HEK293T (cell line): ENCODE measurements at places on chromosomes 7 and 10.

- no peak for DNase-seq
Measured at GRCh38 chr10:131079314-131079713, 232.2 kb downstream of the TCERG1L start.

DNA sequence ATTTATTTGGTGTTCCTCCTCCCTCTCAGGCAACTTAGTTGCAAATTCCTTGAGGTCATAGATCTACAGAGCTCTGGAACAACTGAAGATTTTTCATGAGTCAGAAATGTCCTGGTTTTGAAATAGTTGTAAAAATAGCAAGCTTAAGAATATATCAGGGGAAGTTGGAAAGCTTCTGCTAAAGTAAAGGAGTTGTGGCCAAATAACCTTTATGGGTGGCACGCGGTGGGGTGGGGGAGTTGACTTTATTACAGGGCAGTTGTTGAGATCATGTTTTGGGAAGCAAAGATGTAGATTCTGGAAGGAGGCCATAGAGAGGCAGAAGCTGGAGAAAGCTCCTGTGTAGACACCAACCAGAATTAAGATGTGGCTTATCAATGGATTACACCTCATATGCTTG is 326.0 kb upstream of the MTPN start:
- DNase-seq, result no peak

DNA sequence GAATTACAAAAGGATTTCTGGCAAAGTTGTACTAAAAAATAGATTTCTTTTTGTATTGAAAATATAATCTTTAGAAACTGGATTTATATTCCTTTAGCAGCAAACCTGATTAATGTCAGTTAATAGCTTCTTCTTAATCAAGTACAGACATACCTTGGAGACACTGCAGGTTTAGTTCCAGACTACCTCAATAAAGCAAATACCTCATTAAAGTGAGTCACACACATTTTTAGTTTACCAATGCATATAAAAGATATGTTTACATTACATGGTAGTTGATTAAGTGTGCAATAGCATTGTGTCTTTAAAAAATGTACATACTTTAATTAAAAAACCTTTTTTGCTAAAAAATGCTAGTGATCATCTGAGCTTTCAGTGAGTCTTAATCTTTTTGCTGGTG is 215.0 kb downstream of the BICC1 start:
- no peak for DNase-seq

DNA sequence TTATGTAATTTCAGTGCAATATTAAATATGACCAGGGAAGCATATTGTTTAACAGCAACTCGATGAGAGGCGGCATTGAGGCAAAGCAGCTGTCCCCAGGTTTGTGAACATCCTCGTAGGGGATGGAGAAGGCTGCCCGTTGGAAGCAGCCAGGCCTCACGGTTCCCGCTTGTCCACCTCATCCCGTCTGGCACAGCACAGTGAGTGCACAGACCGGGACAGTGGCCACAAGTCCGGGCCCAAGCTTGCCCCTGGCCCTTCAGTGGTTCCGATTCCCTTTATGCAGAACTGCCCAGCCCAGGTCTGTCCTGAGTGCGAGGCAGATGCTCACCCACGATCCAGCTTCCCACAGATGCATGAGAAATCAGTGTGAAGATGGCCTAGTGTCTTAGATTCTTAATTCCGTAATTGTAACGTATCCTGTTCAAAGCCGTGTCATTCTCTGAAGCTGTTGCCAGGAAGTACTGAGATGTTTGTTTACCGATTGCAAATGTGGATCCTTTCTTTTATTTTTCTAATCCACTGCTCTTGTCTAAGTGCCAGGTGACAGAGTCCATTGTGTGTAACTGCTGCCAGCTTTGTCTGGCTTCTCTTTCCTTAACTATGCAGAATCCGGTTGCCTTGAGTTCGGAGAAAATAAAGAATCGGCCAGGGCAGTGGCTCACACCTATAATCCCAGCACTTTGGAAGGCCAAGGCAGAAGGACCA is 35.5 kb downstream of the PFKP start:
- no peak for DNase-seq

- no peak for DNase-seq
Measured at GRCh38 chr7:150631866-150632864, at the start of gene GIMAP6. TSS of gene GIMAP6 (minus strand) at chr7:150632385. CDS start at chr7:150630142, 2,243 bp downstream.

- no peak for DNase-seq
Measured at GRCh38 chr10:110486680-110487410, 10.9 kb upstream of the DUSP5 start.

DNA sequence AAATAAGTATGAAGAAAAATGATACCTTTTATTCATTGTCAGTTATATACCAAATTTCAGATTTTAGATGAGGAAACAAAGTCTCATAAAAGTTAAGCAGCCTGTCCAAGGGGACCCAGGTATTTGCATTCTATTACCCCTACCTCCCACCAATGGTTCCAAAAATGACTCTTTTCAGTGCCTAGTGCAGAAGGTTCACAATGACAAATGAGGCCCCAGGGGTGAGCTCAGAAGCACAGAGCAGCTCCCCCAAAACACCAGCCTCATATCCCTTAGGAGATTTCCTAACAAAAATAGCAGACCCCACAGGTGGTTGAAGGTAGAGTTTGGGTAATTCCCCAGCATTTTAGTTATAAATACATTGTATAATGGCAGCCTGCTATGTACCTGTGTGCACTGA is 168.6 kb downstream of the REEP3 start:
- DNase-seq, result no peak

DNA sequence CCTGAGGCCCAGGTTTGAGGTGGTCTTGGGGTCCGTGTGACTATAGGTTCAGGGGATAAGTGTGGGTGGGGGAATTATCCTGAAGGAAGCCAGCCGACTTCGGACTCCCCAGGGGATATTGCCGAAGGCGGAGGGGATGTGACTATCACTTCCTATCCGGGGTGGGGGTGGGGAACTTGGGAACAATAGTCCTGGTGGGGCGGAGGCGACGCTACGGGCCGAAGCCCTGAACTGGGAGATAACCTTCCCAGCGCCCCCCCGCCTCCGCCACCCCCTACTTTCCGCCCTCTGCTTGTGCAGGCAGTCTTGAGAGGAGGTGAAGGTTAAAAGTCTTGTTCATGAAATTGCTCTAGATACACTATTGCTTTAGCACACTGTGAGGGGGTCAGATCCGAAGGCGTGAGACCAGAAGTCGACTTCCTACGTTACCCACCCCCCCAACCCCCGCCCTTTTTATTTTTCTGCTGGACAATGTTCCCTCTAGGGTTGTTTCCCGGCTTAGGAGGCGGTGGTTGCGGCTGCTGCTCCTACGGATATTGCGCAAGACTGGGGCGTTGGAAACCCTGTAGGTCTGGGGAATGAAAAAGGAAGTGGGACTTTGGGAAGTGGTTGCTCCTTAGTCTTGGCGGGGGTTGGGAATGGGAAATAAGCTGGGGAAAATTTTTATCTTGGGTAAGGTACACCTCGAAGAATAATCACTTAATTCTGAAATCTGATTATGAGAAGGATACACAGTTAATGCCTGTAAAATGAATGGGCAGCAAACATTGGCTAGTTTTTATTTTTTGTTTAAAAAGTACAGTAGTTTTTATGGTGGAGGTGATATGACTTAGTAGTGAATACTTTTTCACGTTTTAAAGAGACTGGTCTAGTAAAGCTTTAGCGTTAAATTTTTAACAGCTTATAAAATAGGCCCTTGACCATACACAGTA is 1.5 kb downstream of the PTPN12 start:
- peak; percentile 70 for DNase-seq

DNA sequence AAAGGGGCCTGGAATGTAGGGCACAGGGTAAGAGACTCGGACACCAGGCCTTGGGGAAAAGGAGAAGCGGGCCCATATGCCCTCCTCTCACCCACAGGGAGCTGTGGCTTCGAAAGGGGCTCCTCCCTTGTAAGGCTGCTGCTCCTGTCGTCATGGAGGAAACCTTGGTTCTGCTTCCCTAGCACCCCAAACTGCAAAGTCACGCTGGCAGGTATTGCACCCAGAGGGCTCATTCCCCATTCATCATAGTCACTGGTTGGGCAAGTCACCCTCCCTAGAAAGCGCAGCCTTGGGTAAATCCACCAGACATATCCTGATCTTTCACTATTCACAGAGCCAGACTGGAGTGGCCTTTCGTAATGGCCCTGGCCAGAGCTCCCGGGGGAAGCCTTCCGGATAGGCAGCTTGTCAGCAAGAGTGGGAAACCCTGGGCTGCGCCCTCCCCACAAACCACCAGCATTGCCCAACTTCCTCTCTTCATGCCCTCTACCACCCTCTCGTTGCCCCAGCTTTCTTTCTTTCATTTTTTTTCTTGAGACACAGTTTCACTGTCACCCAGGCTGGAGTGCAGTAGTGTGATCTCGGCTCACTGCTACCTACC is 121.0 kb downstream of the HIP1 start:
- no peak for DNase-seq

DNA sequence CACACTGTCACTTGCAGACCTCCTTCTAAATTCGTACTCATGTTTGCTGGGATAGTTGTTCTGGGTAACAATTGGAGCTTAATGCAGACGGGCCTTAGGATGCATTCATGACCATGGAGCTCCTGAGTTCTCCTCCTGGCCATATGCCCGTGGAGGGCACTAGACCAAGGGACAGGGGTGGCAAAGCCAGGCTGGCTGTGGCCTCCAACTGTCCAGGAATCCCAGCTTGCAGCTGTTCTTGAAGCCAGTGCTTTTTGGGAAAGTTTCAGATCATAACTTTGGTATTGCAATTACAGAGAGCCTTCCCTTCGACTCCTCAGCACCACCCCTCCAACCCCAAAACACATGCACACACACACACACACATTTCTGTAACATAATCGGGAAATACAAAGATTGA is 30.6 kb downstream of the ANTXRL start:
- DNase-seq, result no peak

- no peak for DNase-seq
Measured at GRCh38 chr7:52771177-52771576, 264.3 kb upstream of the POM121L12 start.

DNA sequence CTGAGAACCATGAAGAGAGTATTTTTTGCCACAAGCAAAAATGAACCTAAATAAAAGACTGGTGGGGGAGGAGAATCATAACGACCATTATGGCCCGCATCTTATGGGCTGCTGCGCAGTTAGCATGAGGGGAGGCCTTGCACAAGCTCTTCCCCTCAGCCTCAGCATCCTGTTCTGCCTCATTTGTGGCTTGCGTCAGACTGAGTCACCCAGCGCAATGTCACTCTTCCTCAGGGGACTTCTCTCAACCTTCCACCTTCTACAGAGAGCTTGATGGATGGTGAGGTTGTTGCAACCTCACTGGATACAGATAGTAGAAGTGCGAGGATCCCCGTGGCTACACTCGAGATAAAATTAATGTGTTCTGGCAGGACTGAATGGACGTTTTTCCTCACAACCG is 16.8 kb upstream of the GPR15LG start:
- DNase-seq, result no peak

- no peak for DNase-seq
Measured at GRCh38 chr7:5525271-5526099, 101.9 kb upstream of the TNRC18 start.

- no peak for DNase-seq
Measured at GRCh38 chr10:89813546-89813945, 112.2 kb downstream of the KIF20B start.

GRCh38 chr7:374706-375311 is 84.8 kb downstream of the FOXL3 start:
- DNase-seq, result no peak

DNA sequence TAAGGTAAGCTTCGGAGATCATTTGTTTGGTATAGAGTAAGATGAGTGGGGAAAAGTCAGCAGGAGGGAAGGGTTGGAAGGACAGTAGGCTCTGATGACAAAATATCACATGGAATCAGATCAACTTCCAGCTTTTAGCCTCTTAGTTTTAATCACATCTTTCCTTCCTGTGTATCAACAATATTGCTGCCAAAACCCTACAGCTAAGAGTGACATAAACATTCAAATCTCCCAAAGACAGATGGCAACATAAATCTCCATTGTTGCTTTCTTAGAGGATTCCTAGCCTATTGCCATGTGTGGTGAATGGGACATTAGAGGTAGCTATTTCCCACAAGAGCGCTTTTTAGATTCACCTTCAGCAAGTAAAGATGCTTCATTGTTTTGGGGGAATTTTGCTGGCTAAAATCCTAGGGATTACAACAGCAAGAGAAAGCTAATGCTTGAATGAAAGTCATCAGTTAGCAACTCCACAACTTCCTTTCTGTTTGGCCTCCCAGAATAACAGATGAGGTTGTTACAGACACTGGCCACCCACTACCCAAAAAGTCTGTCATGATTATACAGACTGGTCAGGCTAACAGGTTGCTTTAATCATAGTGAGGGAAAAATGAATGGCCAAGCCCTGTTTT is 35.2 kb upstream of the FZD1 start:
- no peak for DNase-seq

DNA sequence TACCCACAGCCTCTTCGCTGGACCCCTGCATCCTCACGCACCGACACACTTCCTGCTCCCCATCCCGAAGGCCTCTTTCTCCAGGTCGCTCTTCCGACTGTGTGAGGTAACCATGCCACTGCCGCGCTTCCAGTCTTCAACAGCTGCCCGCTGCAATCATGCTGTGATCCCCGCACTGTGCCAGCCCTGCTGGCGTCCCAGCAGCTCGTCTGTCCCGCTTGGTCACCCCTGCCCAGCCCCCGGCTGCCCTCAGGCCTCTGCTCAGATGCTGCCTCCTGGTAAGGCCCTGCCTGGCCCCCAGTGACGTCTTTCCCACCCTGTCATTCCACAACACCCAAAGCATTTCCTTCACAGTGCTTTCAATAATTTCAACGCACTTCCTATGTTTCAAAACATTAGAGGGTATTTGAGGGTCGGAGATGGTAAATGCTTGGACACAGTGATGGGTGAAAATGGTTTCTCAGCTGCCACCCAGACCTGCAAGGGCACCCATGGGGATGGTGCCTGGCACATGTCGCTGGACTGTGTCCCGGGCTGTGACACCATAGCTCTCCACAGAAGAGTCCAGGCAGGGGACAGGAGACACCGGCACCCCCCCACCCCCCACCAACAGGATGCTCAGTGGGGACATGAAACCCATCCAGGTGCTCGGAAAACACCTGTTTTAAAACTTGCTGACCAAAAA is 125.2 kb downstream of the MAD1L1 start:
- no peak for DNase-seq

DNA sequence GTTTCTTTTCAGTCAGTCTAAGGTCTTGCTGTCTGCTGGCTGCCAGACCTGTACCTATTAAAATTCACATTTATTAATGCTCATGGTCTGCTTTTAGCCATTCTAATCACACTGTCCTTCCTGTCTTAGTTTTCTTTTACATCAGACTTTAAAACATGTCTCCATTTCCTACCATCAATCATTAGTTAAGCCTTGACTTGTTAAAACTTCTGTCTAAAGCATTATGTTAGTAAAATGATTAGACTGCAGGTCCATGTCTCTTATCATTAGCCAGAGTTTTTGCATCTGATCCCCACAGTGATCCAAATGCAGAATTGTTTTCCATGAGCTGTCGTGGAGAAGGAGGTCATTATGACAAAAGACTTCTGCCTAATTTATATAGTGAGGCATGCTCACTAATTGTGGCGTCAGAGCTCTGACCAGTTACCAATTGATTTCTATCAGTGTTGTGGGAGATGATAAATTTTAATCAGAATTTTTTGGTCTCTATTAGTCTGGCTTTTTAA is 226.5 kb downstream of the DKK1 start:
- DNase-seq, result no peak

GRCh38 chr7:82268632-82269031 is 174.9 kb downstream of the CACNA2D1 start:
- no peak for DNase-seq

- no peak for DNase-seq
Measured at GRCh38 chr7:139041378-139042085, 5.7 kb upstream of the ZC3HAV1L start.
